ENCODE measurements at places on chromosomes 16 and 17.

DNA sequence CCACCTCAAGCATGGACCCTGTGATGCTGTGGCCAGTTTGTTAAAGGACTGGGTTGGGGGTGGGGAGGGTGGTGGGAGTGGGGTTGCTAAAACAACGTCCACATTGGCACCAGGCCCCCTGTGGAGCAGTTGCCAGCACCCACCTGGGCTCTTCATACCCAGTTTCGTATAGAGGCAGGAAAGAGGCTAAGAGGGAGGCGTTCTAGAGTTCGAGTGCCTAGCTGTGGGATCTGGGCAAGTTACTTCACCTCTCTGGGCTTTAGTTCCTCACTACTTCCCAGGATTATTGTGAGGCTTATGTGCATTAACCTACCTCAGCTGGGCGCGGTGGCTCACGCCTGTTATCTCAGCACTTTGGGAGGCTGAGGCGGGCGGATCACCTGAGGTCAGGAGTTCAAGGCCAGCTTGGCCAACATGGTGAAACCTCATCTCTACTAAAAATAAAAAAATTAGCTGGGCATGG lies 1.4 kb downstream of the MFAP4 start:
- DNase-seq = no peak

DNA sequence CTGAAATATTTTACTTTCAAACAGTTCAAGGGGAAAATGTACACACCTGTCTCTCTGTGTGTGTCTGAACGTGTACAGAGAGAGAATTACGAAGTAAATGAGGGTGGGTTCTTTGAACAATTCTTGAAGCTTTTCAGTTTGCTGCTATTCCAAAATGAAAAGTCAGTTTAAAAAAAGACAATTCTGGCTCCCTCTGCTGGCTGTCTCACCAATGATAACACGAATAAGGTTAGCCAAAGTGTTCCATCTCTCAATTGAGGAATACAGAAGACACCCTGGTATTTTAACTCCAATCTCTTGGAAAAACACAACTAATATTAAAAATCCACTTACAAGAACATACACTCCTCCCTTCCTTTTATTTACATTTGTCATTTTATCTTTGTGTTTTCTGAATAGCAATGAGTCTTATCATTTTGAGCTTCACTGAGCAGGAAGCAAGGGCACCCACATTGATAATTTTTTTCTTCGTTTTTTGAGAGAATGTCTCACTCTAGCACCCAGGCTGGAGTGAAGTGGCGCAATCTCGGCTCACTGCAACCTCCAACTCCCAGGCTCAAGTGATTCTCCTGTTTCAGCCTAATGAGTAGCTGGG lies 20.5 kb downstream of the EFTUD2 start:
- DNase-seq = peak; percentile 20

DNA sequence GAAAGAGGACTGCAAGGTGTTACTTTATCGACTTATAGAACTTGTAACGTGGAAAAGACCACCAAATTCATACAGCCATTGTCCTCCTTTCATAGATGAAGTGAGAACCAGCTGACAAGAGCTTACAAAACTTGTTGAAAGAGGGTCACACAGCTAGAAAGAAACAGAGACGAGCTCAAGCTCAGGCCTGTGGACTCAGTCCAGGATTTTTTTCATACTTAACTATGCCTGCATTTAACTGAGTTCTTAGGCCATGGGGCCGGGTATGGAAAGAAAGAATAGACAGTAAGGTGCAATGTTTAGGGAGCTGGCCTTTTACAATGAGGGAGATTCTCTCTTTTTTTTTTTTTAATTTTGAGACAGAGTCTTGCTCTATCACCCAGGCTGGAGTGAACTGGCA lies 106.1 kb downstream of the ADAMTS18 start:
- DNase-seq = no peak

DNA sequence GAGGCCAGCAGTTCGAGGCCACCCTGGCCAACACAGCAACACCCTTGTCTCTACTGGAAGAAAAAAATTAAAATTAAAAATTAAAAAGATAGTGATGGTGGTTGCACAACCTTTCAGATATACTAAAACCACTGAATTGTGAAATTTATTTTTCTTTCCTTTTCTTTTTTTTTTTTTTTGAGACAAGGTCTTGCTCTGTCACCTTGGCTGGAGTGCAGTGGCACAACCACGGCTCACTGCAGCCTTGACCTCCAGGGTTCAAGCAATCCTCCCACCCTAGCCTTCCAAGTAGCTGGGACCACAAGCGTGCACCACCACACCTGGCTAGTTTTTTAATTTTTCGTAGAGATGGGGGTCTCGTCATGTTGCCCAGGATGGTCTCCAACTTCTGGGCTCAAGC lies 254.4 kb downstream of the SLC39A11 start:
- DNase-seq = no peak

DNA sequence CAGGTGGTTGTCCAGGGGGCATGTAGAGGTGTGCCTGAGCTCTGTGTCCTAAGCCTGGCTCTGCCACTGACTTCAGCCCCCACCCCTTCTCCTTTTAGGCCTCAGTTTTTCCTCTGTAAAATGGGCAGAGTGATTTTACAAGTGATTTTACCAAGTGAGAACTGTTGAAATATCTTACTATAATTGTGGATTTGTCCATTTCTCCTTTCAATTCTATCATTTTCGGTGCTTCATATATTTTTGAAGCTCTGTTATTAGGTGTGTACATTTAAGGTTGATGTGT lies 21.7 kb upstream of the HOXB9 start:
- DNase-seq = no peak

- peak; percentile 84 for DNase-seq
Observed at GRCh38 chr16:71986131-71986530, 14.1 kb downstream of the PKD1L3 start.

- DNase-seq = no peak
Observed at GRCh38 chr17:83071365-83071764, 8.0 kb upstream of the METRNL start.

DNA sequence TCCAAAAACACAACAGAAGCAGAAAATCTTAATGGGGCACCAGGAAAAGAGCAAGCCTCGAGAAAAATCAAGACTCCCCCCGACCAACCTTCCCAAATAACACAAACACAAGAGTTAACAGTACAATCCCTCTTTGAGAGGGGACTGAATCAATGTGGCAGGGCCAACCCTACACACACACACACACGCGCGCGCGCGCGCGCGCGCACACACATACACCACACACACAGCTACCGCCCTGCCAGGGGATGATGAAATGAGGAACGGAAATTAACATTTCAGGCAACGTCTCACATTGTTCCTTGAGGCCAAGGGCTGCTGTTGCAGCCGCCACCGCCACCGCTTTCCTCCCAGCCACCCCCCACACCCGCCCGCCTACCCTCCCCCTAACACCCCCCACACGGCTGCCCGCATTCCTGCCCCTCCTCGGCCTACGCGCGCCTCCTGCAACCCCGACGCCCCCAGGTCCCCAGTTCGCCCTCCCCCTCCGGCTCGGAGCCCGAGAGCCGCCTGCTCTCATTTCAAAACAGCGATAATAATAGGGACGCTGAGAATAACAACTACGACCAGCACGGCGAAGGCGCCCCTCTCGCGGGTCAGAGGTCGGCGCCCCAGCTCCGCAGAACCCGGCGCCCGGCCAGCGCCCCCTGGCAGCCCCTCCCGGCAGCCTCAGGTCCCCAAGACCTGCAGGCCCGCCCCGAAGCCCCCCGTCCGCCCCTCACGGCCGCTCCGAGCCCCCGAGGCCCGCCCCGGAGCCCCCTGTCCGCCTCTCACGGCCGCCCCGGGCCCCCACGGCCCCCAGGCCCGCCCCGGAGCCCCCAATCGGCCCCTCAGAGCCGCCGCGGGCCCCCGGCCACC lies 1.1 kb downstream of the ANKRD11 start:
- peak; percentile 98 for DNase-seq

Measured in mesendoderm (in vitro differentiated cells).